Articular chondrocyte of knee joint (primary cell): ENCODE measurements at places on chromosomes 1 and 21. TPM values are rescaled to one million over a fixed set of nuclear protein-coding genes. Genes with fewer than 3 reads are reported as not detected.

The MYOC gene
- total RNA-seq, result 2.8 and 4.7 TPM in 2 replicates

The S100A7 gene
- not detected in 2 replicates for total RNA-seq

The OR2G6 gene
- total RNA-seq, result under 0.01 TPM in 1 of 2 replicates, not detected in the other

The HSD3B2 gene
- not detected in 2 replicates for total RNA-seq

The TNFAIP8L2 gene
- not detected in 2 replicates for total RNA-seq

The PROK1 gene
- total RNA-seq, result not detected in 2 replicates

The TACSTD2 gene
- 0.52 and 1.5 TPM in 2 replicates for total RNA-seq

The ZMYND12 gene
- 1.4 and 2.2 TPM in 2 replicates for total RNA-seq

The IGSF5 gene
- total RNA-seq, result 0.26 and 0.32 TPM in 2 replicates

The ADCY10 gene
- total RNA-seq, result 0.11 and 0.26 TPM in 2 replicates

The ATP6V1G3 gene
- total RNA-seq, result not detected in 2 replicates

The UQCRHL gene
- total RNA-seq, result 1.6 and 1.8 TPM in 2 replicates

The TCHHL1 gene
- total RNA-seq, result not detected in 2 replicates

The MAP10 gene
- total RNA-seq, result 2.9 and 3.6 TPM in 2 replicates

The MPZ gene
- total RNA-seq, result 0.65 and 1.8 TPM in 2 replicates

The PLEKHG5 gene
- total RNA-seq, result 3.9 and 5.0 TPM in 2 replicates

The ACTN2 gene
- total RNA-seq, result not detected in 2 replicates

The CHRM3 gene
- total RNA-seq, result 0.13 and 0.43 TPM in 2 replicates

The ZNF678 gene
- 6.5 and 8.5 TPM in 2 replicates for total RNA-seq

The OR2L2 gene
- total RNA-seq, result under 0.01 TPM in 2 replicates

The EPHA10 gene
- total RNA-seq, result not detected in 2 replicates
